CMK (cell line): ENCODE measurements at places on chromosomes 4 and X.

DNA sequence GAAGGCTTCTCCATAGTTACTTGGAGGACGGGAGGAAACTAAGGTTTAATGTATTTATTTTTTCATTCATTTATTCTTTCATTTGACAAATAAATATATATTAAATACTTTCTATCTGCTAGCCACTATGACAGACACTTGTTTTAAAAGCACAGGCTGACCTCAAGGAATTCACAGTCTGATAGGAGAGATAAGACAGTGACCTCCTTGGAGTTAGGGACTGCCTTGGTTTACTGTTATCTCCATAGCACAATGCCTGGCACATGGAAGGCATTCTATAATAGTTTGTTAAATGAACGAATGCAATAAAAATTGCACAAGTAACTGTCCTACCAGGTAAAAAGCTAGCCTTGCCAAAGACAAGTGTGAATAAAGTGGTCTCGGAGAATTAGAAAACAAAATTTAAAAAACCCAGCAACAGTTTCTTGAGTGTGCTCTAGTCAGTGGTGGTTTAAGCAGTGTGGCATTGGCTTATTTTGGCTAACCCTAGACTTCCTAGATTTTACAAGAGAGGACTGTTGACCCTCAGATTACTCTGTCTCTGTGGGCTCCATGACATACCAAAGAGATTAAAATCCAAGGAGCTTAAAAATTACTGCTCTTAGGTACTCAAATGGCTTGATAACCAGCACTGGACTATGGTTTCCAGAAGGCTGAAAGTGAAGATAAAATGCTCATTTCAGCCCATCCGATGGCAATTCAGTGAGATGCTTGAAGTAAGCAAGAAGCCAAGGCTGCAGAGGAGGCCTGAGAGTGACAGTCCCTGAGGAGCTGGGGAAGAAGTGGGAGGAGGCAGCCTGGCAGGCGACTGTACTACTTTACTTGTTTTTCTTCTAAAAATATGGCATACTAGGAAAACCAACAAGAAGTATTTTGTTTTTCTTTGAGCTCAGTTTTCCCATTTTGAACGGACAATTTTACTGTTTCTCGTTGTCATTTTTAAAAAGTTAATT lies 9.6 kb downstream of the AFP start:
- no peak for DNase-seq

- no peak for DNase-seq
Measured at GRCh38 chrX:82224961-82225360, 1023.1 kb downstream of the SH3BGRL start.

DNA sequence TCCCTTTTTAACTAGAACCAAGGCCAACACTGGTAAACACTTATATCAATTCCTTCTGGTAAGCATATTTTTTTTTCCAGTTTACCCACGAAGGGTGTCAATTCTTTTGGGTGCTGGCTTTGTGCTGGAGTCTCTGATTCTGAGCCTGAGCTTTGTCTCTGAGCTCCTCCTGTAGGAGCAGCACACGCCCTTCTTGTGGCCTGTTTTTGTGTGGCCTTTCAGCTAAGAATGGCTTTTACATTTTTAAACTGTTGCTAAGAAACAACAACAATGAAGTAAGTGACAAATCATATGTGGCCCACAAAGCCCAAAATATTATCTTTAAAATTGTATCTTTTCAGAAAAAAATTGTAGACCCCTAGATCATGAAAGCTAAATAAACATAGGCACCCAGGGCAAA lies 98.0 kb upstream of the TBC1D9 start:
- DNase-seq, result no peak

DNA sequence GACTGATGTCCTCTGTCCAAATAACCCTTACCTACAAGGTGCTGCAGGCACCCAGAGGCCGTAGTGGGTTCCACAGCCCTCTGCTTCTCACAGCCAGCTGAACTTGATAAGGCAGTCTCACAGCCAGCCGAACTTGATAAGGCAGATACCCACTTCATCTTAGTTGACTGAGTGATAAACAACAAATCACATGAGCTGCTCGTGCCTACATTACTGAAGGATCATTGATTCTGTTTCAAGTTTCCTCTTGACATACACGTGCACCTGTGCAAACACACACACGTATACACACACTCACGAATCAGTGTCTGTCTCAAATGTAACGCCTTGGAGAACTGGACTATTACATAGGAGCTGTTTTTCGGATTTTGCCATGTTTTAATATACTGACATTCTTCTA lies 276.3 kb downstream of the DCTD start:
- no peak for DNase-seq

DNA sequence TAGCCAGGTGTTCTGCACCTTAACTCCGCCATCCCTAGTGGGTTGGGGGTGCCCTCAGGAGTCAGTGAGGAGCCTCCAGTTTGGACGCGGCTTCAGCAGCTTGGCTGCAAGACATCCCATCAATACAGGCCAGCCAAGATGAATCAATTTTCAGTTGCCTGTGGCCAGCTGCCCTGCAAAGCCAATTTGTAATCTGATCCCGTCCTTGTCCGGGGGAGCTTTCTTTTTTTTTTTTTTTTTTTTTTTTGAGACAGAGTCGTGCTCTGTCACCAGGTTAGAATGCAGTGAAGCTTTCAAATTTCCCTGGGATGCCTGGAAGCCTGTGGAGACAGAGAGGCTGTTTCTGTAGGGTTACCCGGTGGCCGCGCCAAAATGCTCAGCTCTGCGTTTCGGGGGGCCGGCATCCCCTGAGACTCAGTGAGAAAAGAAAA lies 192.5 kb downstream of the ASMT start:
- DNase-seq, result no peak

- DNase-seq, result no peak
Measured at GRCh38 chrX:53713987-53714579, 27.6 kb upstream of the HUWE1 start.

GRCh38 chr4:16516796-16517439 lies 290.6 kb upstream of the TAPT1 start:
- DNase-seq, result no peak

GRCh38 chrX:144790148-144790547 lies 457.2 kb upstream of the SPANXN1 start:
- DNase-seq, result no peak

DNA sequence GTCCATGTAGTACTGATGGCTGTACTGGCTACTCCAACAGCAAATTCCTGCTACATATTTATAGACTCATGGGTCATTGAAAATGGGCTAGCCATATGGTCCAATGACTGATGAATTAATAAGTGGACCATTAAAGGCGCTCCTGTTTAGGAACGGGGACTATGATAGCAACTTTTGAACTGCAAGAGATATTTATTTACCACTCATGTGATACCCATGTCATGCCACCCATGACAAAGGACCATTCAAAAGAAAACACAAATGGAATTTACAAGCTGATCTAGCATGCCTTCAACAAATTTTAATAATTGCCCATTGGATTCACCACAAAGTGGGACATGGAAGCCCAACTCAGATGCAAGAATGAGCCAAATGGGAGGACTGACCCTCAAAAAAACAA lies 240.0 kb upstream of the GALNTL6 start:
- no peak for DNase-seq

GRCh38 chr4:151359576-151359975 lies 34.2 kb upstream of the SH3D19 start:
- no peak for DNase-seq

GRCh38 chr4:119873132-119873531 lies 193.5 kb downstream of the MAD2L1 start:
- DNase-seq, result no peak

DNA sequence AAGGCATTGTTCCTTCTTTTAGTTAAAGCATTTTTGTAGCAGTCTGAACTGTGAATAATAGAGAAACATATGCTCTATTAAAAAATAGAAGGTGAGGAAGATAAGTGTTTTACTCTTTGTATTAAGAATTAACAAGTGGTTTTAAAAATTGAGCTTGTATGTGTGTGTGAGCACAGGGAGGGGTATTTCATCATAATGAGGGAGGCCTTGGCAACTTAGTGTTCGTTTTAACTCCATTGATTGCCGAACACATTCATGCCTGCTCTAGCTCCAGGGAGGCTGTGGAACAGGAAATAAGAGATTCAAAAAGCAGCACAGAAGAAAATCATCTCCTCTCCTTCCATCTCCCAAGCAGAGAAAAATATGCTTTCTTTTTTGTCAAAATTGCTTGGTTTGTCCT lies 14.8 kb downstream of the SHROOM3 start:
- DNase-seq, result no peak

DNA sequence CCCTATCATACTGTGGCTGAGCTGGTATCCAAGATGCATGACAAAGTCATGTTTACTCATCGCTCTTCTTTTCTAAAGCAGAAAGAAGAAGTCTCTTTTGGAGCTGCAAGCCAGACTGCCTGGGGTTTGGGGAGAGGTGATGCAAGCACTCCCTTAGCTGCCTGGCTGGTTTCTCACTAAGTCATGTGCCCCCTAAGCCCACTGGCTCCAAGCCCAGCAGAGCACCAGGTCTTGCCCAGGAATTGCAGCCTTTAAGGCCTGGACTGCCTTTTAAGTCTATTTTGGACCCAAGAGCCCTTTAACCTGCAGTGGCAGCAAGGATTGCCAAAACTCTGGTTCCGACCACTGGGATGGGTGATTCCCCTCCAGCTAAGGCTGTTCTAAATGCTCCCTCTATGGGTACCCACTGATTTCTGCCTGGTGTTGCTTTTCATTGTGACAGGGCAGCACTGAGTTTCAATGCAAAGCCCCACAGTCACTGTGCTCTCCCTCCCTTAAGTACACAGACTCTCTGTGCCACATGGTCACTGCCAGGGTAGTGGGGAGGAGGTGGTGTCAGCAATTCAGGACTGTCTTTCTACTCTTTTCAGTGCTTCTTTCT lies 548.6 kb downstream of the TLL1 start:
- DNase-seq, result no peak

- DNase-seq, result no peak
Measured at GRCh38 chrX:107978707-107979307, 3.4 kb downstream of the TEX13B start.
